ENCODE measurements at places on chromosomes 6 and 20.

GRCh38 chr6:139373154-139373927 is 1.1 kb downstream of the CITED2 start:
- DNase-seq = peak; percentile 67

DNA sequence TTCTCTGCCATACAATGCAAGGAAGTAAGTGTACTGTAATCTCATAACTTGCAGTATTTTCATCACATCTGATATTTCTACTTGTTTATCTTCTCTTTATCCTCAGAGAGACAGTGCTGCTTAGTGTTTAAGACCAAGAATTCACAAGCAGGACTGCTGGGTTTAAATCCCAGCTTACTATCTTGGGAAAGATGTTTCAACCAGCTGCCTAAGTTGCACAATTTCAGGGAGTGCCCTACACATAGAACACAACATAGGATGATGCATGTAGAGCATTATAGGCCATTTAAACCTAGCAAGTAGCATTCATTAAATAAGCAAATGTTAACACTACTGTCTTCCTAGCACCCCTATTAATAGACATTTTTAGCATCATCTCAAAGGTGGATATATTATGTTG is 205.2 kb upstream of the CEP162 start:
- DNase-seq = peak; percentile 35

GRCh38 chr6:34045771-34046170 is 100.1 kb downstream of the GRM4 start:
- no peak for DNase-seq

DNA sequence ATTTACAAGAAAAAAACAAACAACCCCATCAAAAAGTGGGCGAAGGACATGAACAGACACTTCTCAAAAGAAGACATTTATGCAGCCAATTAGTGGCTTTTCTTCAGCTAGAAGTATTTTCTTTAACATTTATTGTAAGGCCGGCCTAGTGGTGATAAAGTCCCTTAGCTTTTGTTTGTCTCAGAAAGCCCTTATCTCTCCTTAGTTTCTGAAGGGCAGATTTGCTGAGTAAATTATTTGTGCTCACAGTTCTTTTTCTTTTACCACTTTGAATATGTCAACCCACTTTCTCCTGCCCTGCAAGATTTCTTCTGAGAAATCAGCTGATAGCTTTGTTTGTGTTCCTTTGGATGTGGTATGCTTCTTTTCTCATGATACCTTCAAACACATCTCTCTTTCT is 344.0 kb upstream of the SYNCRIP start:
- DNase-seq = no peak

DNA sequence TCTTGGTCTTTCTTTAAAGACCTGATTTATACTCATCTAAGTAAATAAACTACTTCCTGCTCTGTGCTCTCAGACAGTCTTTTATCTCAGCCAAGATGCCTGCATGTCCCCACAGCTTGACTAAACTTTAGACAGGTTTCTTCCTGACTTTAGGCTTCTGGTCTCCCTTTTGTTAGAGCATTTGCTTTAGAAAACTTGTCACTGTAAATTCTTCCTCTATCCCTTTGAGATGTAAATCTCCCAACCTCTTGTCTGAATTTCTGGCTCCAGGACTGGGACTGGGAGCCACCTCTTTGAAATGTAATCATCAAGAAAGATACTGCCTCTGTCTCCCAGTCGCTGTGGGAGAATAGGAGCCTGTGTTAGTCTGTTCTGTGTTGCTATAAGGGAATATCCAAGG is 739.9 kb downstream of the C6orf118 start:
- DNase-seq = no peak

- no peak for DNase-seq
Observed at GRCh38 chr6:1170794-1171193, 141.1 kb upstream of the FOXQ1 start.

DNA sequence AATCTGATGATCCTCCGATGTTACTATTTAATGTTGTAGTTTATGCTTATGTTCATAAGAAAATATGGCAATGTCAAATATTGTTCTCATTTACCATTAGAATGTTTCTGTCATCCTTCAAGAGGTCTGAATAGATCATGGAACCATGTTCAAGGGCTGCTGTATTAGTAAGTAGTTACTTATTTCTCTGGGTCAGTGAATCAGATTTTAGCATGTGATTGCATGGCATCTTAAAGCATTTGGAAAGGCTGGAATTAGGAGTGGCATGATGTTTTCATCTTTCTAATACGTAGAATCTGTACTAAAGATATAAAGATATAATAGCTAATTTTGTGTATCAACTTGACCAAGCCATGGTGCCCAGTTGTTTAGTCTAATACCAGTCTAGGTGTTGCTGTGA is 40.5 kb upstream of the NKX2-4 start:
- DNase-seq = no peak

- no peak for DNase-seq
Observed at GRCh38 chr20:63405102-63405730, 44.1 kb upstream of the CHRNA4 start.

Data from WERI-Rb-1 (cell line).